ENCODE measurements at places on chromosomes 3 and 15. TPM values are rescaled to one million over a fixed set of nuclear protein-coding genes. Genes with fewer than 3 reads are reported as not detected.
A peak's percentile ranks its signal among the peaks of the same experiment; 100 is the strongest.

GRCh38 chr3:12924437-12924836 lies 83.1 kb upstream of the RPL32 start:
- H3K4me3 ChIP-seq = no peak overlapping the region
- peaks cover 5% of the 10 kb centered on the region for H3K4me1 ChIP-seq
- H3K27me3 ChIP-seq = no peaks in the 10 kb centered on the region
- no peak for DNase-seq
- no peak overlapping the region for H3K27ac ChIP-seq
- peaks cover 9% of the 10 kb centered on the region for H3K36me3 ChIP-seq

DNA sequence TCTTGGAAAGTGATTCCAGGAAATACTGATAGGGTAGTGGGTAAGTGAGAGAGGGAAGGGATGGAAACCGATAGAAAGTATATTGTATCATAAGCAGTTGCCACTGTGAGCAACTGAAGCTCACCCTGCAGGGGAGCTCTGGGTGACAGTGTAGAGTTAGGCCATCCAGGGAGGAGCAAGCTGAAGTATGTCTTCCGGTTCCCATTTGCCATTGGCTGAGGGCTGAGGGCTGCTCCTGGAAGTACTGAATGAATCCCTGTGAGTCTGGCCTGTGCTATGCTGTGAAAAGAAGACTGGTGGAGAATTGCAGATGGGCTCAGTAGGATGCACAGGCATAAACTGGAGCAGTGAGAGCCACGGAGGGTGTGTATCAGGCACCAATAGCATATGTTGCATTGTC lies 348.3 kb downstream of the MFSD1 start:
- no peak for DNase-seq
- no peaks in the 10 kb centered on the region for H3K36me3 ChIP-seq
- H3K27ac ChIP-seq = no peak overlapping the region
- peaks cover 18% of the 10 kb centered on the region for H3K27me3 ChIP-seq

DNA sequence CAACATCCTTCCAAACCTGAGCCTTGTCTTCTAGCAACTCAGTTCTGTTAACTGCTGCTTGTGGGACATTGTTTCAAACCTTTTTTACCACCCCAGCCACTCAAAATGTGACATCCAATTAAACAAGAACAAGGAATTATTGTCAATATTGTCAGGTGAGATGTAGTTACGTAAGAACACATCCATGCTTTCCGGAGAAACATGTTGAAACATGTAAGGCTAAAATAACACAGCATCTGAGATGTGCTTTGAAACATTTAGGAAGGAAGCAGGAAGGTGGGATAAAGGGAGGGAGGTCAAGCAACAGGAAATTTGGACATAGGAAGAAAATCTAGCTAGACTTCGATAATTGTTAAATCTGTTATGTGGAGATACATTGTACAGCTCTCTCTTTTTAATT lies 50.9 kb upstream of the PRICKLE2 start:
- peaks cover 5% of the 10 kb centered on the region for H3K36me3 ChIP-seq
- no peaks in the 10 kb centered on the region for H3K27me3 ChIP-seq
- peaks cover 27% of the 10 kb centered on the region for H3K4me1 ChIP-seq
- no peak overlapping the region for H3K27ac ChIP-seq
- H3K4me3 ChIP-seq = no peak overlapping the region

DNA sequence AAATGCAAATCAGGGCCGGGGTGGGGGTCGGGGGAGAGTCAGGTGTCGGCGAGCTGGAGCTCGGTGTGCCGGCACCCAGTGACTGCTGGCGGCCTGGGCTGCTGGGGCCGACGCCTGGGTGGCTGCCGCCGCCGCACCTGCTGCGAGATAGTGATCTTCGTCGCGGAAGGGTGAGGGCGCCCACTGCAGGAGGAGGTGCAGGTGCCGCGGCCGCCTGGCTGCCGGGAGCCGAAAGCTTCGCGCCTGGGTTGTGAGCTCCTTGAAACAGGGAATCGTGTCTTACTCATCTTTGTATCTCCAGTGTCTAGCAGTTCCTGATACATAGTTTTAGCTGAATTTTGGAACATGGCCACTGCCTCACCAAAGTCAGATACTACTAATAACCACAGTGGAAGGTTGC lies 64.0 kb upstream of the CPOX start:
- no peak overlapping the region for H3K27ac ChIP-seq
- no peaks in the 10 kb centered on the region for H3K36me3 ChIP-seq
- H3K4me1 ChIP-seq = peaks cover 3% of the 10 kb centered on the region
- H3K27me3 ChIP-seq = peaks cover 28% of the 10 kb centered on the region

TPRA1 gene
- total RNA-seq = 37.2 TPM

DNA sequence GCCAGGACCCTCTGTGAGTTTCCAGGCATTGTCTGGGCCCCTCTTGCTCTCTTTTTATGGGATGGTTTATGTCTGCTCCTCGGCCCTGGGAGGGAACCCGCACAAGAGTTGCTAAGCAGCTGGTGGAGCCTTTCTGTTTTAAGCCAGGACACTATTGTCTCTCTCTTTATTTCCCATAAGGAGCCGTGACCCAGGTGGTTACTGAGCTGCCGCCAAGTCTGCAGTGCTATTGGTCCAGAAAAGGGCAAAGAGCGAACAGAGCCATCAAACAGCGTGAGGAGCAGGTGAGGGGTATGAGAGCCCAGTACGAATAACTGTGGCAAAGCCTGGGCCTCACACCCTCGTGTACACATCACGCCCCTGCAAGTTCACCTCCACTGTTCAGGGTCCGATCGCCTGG lies 280.2 kb downstream of the SHQ1 start:
- H3K27ac ChIP-seq = no peak overlapping the region
- no peaks in the 10 kb centered on the region for H3K36me3 ChIP-seq
- H3K4me3 ChIP-seq = no peak overlapping the region
- no peaks in the 10 kb centered on the region for H3K4me1 ChIP-seq
- H3K27me3 ChIP-seq = no peaks in the 10 kb centered on the region

DNA sequence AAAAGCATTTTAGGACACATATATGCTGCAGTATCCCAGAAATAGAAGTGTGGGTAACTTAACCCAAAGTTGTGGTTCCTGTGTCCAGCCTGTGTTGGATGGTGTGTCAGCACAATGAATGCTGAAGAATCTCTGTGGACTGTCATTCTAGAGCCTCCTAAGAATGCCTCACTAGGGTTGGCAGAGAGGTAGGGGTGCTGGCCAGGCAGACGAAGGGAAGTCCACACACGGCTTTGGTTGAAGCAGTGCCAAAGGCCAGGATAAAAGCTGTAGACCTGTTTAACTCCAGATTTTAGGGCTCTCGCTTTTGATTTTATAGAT lies 43.7 kb upstream of the TIPARP start:
- no peak for DNase-seq
- H3K27me3 ChIP-seq = no peaks in the 10 kb centered on the region
- H3K4me3 ChIP-seq = no peak overlapping the region
- peak overlapping the region; percentile 17 for H3K27ac ChIP-seq
- H3K4me1 ChIP-seq = peaks cover 45% of the 10 kb centered on the region

DNA sequence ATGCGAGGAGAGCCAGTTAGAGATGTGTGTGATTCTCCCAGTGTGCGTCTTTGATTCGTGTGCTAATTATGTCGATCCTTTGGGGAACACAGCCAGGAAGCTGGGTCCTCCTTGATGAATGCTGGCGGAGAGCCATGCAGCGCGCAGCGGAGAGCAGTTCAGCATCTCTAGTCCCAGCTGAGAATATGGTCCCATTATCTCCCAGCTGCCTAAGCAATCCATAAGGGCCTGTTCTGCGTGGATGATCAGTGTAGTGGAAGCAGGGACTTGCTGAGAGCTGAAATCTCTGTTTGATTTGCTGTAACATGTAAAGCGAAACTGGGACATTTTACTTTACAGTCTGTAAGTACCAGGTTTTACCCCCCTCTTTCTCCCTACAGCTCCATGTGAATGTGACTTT lies 412.7 kb downstream of the CNTN4 start:
- H3K27ac ChIP-seq = no peak overlapping the region
- H3K4me1 ChIP-seq = peaks cover 12% of the 10 kb centered on the region
- no peak overlapping the region for H3K4me3 ChIP-seq
- no peaks in the 10 kb centered on the region for H3K27me3 ChIP-seq
- DNase-seq = no peak

SHF gene
- total RNA-seq = 34.6 TPM

GRCh38 chr15:68991723-68992122 lies 22.8 kb upstream of the NOX5 start:
- H3K4me1 ChIP-seq = peaks cover 25% of the 10 kb centered on the region
- H3K36me3 ChIP-seq = no peaks in the 10 kb centered on the region
- peak; percentile 54 for DNase-seq
- H3K27ac ChIP-seq = peak overlapping the region; percentile 84
- H3K4me3 ChIP-seq = no peak overlapping the region
- peaks cover 34% of the 10 kb centered on the region for H3K27me3 ChIP-seq

DNA sequence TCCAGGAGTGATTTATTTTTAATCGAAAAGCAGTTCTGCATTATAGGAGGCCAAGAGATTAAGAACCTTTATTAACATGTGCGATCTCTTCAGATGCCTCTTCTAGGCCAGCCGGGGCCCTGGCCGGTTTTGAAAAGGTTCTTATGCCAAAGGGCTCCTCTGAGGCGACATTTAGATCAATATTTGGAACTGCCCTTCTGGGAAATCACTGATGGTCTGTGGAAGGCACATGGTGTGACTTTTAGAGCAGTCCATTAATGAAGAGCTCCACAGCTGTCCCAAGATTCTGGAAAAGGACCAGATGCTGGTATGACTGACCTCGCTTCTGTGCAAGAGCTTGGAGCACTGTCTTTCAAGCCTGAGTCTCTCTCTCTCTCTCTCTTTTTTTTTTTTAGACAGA lies 19.7 kb downstream of the MGLL start:
- H3K4me1 ChIP-seq = no peaks in the 10 kb centered on the region
- DNase-seq = no peak
- no peak overlapping the region for H3K27ac ChIP-seq
- no peaks in the 10 kb centered on the region for H3K36me3 ChIP-seq
- no peak overlapping the region for H3K4me3 ChIP-seq

- no peak for DNase-seq
- no peaks in the 10 kb centered on the region for H3K27me3 ChIP-seq
- H3K4me3 ChIP-seq = no peak overlapping the region
Measured at GRCh38 chr3:176939022-176939817, 258.1 kb downstream of the TBL1XR1 start.

- peaks cover 23% of the 10 kb centered on the region for H3K4me1 ChIP-seq
- DNase-seq = no peak
- H3K27ac ChIP-seq = no peak overlapping the region
- H3K36me3 ChIP-seq = peaks cover 2% of the 10 kb centered on the region
- no peak overlapping the region for H3K4me3 ChIP-seq
Measured at GRCh38 chr3:4895838-4896237, 83.4 kb upstream of the BHLHE40 start.

DNA sequence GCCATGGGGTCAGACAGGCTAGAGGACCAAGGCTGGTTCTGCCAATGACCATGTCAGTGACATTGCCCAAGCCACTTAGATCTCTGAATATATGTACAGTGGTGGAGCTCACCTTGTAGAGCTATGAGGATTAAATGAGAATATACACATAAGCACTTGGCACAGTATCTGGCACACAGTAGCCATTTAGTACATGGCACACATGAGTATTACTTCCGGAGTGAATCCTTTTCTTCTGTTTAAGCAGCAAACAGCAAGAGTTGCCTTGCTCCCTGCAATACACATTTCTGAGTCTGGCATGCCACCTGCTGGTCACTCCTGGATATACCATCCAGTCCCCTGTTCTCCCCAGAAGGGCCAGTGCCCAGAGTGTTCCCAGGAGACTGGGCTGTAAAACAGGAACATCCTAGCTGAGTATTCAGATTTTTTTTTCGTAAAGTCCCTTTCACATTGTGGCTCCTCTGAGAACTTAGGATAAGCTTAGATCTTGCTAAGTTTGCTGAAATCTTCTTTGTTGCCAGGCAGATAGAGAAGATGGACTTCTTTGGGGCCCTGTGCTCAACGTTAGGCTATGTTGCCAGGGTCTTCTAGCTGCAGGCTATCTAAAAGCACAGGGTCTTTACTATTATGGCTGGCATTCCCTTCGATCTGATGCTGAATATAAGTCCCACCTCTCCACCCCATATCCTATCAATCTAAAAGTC lies 203.4 kb downstream of the ADAMTS9 start:
- H3K27me3 ChIP-seq = no peaks in the 10 kb centered on the region
- peaks cover 7% of the 10 kb centered on the region for H3K4me1 ChIP-seq
- no peak overlapping the region for H3K27ac ChIP-seq

DNA sequence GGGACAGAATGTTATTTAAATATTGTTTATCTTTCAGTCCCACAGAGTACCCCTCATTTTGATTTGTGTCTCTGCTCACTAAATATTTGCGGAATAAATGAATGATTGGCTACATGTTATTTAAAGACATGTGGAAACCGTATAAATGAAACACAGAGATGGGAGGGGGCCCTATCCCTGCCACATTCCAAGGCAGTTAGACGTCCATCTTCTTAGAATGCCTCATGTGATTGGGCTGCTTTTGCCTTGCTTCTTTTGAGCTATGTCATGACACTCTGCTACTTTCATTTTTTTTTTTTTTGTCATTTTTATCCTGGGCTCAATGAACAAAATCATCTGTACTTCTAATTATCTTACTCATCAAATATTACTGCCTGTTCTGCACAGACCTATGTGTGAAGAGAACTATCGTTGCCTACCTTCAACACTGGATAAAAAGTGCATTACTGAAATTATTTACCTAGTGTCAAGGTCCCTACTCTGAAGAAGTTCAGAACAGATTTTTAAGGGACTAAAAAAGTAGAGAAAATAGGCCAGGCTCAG lies 83.9 kb upstream of the FAM98B start:
- H3K27me3 ChIP-seq = peaks cover 5% of the 10 kb centered on the region
- H3K4me3 ChIP-seq = no peak overlapping the region
- no peak for DNase-seq
- H3K27ac ChIP-seq = no peak overlapping the region

DPPA4 gene
- 87.7 TPM for total RNA-seq

GRCh38 chr15:73389539-73389938 lies 20.8 kb upstream of the HCN4 start:
- H3K27me3 ChIP-seq = peaks cover 22% of the 10 kb centered on the region
- H3K4me3 ChIP-seq = no peak overlapping the region
- H3K27ac ChIP-seq = peak overlapping the region; percentile 78
- peaks cover 28% of the 10 kb centered on the region for H3K4me1 ChIP-seq
- no peaks in the 10 kb centered on the region for H3K36me3 ChIP-seq

- DNase-seq = no peak
- peaks cover 11% of the 10 kb centered on the region for H3K4me1 ChIP-seq
- no peak overlapping the region for H3K4me3 ChIP-seq
- H3K36me3 ChIP-seq = no peaks in the 10 kb centered on the region
Measured at GRCh38 chr15:51739061-51739712, 1.7 kb upstream of the LYSMD2 start.

BSN gene
- 0.67 TPM for total RNA-seq

All from mesothelial cell of epicardium (in vitro differentiated cells).